Ammon's horn (tissue), 1 donor: ENCODE measurements at places on chromosomes 4 and X.
A peak's percentile ranks its signal among the peaks of the same experiment; 100 is the strongest.

- DNase-seq, result no peak
Measured at GRCh38 chr4:504076-504475, 5.1 kb downstream of the PIGG start.

DNA sequence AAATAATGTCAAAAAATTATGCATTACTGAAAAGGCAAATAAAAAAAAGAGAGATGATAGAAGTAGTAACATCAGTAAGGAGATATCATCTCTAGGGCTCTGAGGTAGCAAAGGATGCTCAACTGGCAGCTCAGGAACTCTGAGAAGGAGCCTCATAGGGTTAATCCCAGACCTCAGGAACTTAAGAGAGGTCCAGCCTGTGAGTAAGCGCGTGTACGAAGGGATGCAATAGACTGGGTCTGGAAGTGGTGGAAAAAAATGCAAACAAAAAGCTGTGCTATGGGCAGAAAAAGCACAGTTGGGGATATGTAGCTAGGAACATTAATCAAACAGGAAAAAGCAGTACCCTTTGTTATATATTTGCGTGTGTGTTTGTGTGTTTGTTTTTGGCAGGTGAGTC lies 282.0 kb downstream of the GALNTL6 start:
- no peak for DNase-seq

GRCh38 chr4:181908168-181908567 lies 335.0 kb upstream of the TENM3 start:
- no peak for DNase-seq

- no peak for DNase-seq
Measured at GRCh38 chr4:112954286-112954685, 95.2 kb upstream of the ANK2 start.

- DNase-seq, result no peak
Measured at GRCh38 chrX:23662853-23663252, 4.4 kb upstream of the PRDX4 start.

GRCh38 chr4:110489901-110490508 lies 14.1 kb downstream of the ENPEP start:
- DNase-seq, result no peak

- no peak for DNase-seq
Measured at GRCh38 chr4:891747-892146, 40.4 kb downstream of the GAK start.

- peak; percentile 35 for DNase-seq
Measured at GRCh38 chr4:30716158-30716557, 4.0 kb upstream of the PCDH7 start.

GRCh38 chrX:23389196-23389792 lies 54.6 kb downstream of the PTCHD1 start:
- DNase-seq, result no peak

DNA sequence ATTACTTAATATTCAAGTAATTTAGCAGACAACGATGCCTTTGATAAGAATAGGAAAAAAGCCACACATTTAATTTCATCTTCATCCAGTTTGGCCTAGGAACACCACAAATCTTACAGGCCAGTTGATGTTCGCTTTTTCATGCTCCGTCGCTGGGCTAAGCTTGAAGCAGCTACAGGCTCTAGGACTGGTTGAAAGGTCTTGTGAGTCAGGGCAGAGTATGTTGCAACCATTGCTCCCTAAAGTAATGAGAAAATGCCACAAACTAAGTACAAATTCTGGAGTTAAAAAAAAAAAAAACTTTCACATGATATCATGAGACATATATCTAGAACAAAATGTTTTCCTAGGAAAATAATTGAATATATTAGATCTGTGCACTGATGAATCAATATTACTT lies 123.8 kb downstream of the RPS6KA6 start:
- DNase-seq, result no peak
